ENCODE measurements at places on chromosomes 1 and 21.
A peak's percentile ranks its signal among the peaks of the same experiment; 100 is the strongest.

DNA sequence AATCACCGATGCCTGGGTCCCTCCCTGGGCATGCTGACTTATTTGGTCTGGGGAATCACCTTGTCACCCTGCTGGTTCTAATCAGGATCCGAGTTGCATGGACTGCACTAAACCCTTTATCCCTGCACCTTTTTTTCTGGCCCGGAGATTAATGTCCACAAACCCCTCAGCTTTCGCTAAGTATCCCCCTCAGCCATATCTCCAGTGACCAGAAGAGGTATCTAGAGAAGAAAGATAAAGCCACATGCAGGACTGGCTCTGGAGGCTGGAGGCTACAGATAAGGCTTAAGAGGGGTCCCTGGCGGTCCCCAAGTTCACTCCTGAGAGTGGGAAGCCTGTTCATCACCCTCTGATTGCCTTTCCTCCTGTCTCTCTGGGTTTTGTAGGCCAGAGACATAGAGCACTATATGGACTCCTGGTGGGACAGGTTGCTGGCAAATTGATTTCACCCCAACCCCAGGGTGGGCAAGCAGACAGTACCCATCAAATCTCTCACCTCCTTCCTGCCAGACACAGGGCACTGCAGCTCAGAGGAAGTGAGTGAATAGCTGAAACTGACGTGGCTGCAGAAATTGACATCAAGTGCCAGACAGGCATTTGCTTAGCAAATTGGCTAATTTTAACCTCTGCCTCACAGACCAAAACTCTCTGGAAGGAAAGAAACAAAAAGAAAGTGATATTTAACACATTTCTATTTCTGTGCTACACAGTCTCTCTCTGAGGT, 38.8 kb downstream of the HMGB4 start:
- no peak for DNase-seq

DNA sequence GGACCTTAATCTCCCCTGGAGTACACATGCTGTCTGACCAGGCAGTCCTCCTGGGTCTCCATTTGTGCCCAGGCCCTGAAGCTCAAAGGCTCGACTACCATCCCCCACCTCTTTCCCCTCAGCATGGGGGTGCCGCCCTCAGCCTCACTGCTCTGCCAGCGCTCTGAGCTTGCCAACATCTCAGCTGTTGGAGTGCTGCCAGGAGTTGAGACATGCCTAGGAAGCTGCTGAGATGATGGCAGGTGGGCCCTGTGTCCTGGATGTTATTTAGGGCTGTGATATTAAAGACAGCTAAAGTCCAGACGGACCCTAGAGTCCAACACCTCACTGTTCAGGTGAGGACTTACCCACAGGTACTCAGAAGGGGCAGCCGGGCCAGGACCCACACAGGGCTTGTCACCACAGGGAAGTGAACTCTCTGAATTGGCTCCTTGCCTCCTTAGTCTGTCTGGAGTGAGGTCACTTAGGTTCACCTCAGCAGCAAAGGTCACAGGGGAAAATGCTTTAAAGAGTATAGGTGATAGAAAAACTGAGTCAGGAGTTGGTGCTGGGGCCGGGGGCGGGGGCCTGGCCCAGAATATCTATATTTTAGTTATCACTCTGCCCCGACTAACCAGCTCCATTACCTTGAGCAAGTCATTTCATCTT, 19.7 kb upstream of the KCNC4 start:
- peak; percentile 18 for DNase-seq

DNA sequence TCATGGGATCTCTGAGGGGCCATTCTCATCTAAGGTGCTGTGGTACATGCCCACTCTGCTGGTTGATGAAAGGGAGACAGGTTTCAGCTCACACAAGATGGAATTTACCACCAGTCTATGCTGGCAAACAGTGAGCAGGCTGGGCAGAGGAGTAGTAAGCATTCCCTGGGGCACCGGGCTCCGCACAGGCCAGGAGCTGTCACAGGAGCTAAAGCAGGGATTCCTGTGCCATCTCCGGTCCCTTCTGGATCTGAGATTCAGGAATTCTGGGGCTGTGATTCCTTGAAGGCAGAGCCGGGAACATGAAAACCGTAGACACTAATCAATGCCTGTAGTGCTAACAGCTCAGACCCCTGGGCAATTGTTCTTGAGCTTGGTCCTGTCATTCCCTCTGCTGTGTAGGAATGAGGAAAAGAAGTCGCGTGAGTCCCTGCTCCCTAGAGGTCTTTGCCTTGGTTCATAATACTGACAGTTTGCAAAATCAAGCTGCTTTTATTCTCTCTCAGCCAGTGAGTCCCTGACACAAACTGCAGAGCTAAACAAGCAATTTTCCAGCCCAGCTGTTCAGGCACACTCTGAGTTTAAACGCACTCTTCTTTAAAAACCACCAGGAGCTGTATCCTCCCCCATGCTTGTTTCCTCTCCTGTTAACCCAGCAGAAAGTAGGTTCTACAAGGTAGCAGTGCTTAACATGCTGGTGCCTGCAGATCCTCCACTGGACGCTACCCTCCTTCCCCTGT, 52.5 kb downstream of the MDM4 start:
- no peak for DNase-seq

- DNase-seq = no peak
Measured at GRCh38 chr1:206513312-206514111, 6.2 kb downstream of the RASSF5 start.

DNA sequence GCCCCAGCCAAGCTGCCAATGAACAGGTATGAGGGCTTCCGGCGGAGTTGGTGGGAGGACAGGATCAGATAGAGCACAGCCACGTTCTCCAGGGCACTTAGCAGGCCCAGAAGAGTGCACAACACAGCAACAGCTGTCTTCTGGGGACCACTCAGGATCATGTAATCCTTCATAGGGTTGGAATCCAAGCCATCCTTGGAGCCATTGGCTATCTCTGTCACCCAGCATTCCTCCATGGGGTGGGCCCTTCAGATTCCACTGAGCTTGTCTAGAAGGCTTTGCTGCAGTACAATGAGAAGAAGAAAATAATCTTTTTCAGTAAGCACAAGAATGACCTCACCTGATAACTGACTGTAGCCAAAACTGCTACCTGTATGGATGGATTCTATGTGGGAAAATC, 7.3 kb upstream of the FUCA1 start:
- no peak for DNase-seq

- no peak for DNase-seq
Measured at GRCh38 chr1:68801440-68801839, 304.6 kb upstream of the DEPDC1 start.

Measured in nucleus accumbens (tissue), 56 donors.